H9 (cell line): ENCODE measurements at places on chromosomes 2 and 18.

GRCh38 chr2:37274359-37274965 is 43.0 kb downstream of the NDUFAF7 start:
- no peak for DNase-seq

GRCh38 chr2:13010283-13010682 is 293.5 kb downstream of the TRIB2 start:
- DNase-seq = no peak

DNA sequence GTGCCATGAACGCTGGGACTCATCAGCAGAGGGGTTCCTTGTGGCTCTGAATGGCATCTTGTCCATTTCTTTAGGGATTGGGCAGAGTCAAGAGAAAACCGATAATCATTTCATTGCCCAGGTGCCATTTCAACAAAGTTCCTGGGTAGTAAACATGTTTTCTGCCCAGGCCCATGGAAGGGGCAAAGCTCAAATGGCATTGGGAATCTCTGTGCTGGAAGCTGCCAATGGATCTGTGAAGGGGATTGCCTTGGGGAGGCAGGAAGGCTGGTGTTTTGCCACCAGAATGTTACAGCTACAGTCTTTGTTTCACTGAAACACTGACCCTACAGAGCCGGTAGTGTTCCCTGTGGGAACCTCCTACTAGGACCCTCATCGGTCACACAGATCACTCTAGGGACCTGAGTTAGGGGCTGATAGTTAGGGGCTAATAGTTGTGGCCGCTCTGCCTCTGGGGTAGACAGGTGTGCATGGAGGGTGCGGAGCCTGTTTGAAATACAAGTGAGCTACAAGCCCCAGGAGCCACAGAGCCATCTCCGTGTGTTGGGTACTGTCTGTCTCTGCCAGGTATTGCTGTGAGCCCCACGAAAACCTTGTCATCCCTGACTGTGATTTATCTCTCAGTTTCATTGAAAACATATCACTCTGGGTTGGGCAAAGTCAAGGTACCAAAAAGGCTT is 224.4 kb upstream of the COPS8 start:
- no peak for DNase-seq

DNA sequence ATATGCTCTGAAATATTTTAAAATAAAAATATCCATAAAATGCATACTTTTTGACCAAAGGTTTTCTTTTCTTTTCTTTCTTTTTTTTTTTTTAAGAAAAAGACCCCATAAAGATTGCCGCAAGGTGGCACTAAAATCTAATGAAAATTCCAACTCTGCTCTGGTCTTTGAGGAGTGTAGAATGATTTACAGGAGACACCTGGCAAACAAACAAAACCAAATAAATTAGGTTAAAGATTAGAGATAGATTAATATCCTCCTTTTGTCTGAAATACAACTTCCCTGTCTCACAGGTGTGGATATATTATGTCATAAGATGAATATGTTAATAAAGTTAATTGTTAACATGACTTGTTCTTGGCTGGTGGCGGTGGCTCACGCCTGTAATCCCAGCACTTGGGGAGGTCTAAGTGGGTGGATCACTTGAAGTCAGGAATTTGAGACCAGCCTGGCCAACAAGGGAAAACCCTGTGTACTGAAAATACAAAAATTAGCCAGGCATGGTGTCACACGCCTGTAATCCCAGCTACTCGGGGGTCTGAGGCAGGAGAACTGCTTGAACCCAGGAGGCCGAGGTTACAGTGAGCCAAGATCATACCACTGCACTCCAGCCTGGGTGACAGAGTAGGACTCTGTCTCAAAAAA is 3.5 kb upstream of the RHOB start:
- DNase-seq = no peak

GRCh38 chr18:27142891-27143290 is 42.2 kb downstream of the CHST9 start:
- DNase-seq = no peak

- DNase-seq = no peak
These were observed 759 bp downstream of the PPP4R3B start for GRCh38 chr2:55616551-55617174.

DNA sequence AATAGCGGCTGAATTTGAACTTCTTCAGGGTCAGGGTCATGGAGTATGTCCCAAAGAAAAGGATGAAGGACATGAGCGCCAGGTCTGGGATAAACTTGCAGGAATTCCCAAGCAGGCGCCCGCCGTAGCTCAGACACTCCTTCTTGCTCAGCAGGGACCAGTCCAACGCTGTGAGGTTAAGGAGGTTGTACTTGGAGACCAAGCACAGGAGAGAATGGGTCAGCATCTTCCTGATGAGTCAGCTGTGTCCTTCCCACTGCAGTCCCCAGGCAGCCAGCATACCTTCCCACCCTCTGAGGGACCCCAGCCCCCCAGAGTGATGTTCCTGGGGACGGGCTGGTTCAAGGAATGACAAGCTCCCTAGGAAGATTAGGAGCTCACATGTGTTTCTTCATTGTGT is 40.9 kb downstream of the MTHFD2 start:
- DNase-seq = no peak

DNA sequence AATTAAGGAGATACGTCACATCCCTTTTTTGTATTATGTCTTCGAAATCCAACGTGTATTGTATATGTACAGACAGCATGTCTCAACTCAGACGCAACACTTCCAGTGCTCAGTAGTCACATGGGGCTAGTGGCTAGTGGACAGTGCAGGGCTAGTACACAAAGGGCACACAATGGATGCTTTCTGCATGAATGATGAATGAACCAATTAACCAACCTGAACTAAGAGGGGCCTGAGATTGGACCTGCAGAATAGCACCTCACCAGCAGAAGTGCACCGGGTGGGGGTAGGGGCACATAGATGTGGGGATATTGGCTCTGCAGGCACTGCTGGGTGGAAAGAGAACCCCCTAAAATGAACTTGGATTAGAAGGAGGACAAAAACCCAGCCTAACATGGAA is 20.7 kb downstream of the ST8SIA5 start:
- no peak for DNase-seq

- DNase-seq = no peak
These were observed 62.5 kb upstream of the RAPGEF4 start for GRCh38 chr2:172673056-172673683.

GRCh38 chr18:3060667-3061580 is 48.0 kb upstream of the LPIN2 start:
- DNase-seq = no peak

DNA sequence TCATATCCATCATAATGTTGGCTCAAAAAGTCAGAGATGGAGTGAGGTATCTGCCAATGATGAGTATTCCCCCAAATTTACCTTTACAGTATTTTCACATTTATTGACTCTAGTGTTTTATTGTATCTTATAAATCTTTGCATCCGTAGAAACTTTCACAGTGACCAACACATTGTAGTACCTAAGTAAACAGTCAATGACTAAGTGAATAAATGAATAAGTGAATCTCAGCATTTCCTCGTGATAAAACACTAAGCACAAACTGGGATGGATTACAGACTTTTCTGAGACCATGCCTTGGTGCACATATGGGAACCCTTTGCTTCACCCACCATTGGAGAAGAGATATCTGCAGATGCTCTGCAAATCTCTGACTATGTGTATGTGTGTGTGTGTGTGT is 429.9 kb downstream of the NR4A2 start:
- DNase-seq = no peak

DNA sequence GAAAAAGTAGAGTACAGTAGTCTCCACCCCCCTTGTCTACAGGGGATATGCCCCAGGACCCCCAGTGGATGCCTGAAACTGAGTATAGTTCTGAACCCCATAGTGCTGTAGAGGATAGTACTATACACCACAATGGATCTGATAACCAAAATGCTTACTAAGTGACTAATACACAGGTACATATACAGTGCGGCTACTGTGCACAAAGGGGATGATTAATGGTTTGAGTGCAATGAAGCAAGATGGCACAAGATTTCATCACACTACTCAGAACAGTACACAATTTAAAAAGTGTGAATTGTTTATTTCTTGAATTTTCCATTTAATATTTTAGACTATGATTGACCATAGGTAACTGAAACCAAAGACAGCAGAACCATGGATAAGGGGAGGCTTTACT is 446.9 kb upstream of the NRP2 start:
- no peak for DNase-seq

- DNase-seq = no peak
These were observed 48.4 kb downstream of the NEMP2 start for GRCh38 chr2:190486037-190486623.

GRCh38 chr2:30627151-30627550 is 180.1 kb downstream of the CAPN13 start:
- no peak for DNase-seq

- no peak for DNase-seq
These were observed 86.5 kb upstream of the PPP1CB start for GRCh38 chr2:28665041-28665704.

GRCh38 chr2:26157580-26157979 is 15.3 kb upstream of the GAREM2 start:
- DNase-seq = no peak

- no peak for DNase-seq
These were observed 96.1 kb upstream of the PIK3C3 start for GRCh38 chr18:41858761-41859555.

DNA sequence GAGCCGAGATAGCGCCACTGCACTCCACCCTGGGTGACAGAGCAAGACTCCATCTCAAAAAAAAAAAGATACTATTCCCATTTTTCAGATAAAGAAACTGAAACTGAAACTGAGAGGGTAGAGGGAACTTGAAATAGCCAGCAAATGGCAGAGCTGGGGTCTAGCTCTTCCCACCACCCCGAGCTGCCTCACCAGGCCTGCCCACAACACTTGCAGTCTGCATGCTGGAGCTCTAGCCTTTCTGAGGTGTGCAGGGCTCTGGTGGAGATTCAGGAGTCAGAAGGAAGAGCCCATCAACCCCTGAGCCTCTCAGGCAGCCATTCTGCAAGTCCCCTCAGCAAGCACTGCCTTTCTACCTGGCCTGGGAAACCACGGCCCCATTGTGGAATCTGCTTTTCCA is 14.3 kb downstream of the EDAR start:
- no peak for DNase-seq

- DNase-seq = no peak
These were observed 218.3 kb downstream of the STK39 start for GRCh38 chr2:168029071-168029470.

DNA sequence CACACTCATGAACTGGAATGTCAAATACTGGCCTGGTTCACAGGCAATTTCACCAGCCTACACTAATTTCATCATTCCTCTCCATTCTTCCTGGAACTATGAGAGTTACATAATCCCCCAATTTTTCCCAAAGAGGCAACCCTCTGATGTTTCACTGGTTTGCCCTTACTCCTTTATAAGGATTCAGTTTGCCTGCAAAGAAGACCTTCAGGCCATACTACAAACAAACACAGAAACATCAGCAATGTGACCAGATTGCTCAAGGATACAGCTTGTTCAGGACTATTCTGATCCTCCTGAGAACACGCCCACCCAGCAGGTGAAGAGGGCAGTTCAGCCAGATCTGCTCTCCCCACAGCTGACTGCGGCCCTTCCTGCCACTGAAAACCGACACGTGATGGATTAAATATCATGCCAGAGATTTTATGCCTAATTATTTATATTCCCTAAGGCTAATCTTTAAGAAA is 215.5 kb downstream of the ETAA1 start:
- DNase-seq = no peak

GRCh38 chr2:20823917-20824316 is 1.0 kb upstream of the LDAH start:
- DNase-seq = no peak

GRCh38 chr18:57780706-57781347 is 22.3 kb downstream of the ATP8B1 start:
- no peak for DNase-seq

GRCh38 chr18:75400366-75400765 is 27.1 kb downstream of the SMIM21 start:
- no peak for DNase-seq

GRCh38 chr2:70679259-70679658 is 88.7 kb downstream of the ADD2 start:
- DNase-seq = peak; percentile 6

DNA sequence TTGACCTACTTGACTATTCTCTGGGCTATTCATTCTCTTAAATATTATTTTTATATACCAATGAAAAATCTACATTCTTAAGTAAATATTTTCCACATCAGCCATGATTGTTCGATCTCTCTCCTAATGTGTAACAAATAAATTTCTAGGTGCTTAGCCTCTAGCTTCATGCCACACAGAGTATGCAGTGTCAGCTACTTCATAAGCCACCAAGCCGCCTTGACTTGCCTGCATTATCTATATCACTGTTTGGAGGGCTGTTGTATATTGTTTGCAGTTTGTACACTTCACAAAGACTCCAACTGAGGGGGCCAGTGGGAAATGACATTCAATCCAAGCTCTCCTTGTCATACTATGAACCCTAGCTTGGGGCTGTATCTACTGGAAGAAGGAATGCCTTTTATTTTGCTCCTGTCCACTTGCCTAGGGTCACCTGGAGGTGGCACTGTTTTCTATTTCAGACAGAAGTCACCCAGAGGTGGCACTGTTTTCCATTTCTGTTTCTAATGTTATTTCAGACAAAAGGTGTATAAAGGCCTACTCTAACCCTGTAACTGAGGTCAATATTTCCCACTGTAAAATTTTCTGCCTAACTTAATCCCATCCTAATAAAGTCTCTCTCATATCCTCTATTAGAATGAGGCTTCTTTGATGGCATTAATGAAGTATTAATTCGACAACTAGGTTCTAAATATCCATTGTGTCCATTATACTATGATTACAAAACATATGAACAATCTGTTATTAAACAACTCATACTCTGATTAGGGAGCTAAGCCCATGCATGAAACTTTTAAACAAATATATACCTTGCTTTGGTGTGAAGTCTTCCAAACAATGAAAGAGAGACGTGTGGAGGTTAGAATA is 36.4 kb downstream of the COL5A2 start:
- DNase-seq = peak; percentile 60

GRCh38 chr18:40041951-40042350 is 1913.1 kb upstream of the PIK3C3 start:
- peak; percentile 34 for DNase-seq

- no peak for DNase-seq
These were observed 193.9 kb downstream of the BCL11A start for GRCh38 chr2:60359569-60359968.

DNA sequence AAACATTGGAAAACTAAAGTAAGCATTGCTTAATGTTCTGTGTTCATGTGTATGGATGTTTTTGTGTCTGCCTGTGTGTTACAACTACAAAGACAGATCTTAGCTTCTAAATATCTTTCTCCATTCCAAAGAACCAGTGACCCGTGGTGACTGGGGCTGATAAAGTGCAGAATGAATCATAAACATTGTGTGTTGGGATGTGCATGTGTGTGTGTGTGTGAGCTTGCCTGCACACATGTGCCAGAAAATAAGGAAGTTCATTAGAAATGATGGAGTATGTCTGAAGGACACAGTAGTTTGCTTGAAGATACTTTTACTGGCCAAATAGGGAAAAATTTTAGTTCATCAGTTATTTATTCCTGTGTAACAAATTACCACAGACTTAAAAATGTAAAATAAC is 756.6 kb upstream of the CELF4 start:
- DNase-seq = no peak

- no peak for DNase-seq
These were observed 26.4 kb upstream of the B4GALT6 start for GRCh38 chr18:31710826-31711225.

GRCh38 chr2:199278099-199278498 is 179.6 kb downstream of the SATB2 start:
- DNase-seq = no peak
